ENCODE measurements at places on chromosomes 16 and 17. TPM values are rescaled to one million over a fixed set of nuclear protein-coding genes. Genes with fewer than 3 reads are reported as not detected.

Gene CCL23
- total RNA-seq: not detected

Gene SSTR5
- not detected for total RNA-seq

Gene MSLN
- total RNA-seq: not detected

Gene SYT17
- under 0.01 TPM for total RNA-seq

Gene TERB1
- 0.08 TPM for total RNA-seq

Gene TNK1
- total RNA-seq: not detected

Gene MSRB1
- total RNA-seq: 6.4 TPM

Gene LSM12
- 13.2 TPM for total RNA-seq

Gene CEP112
- total RNA-seq: 7.2 TPM

Gene PRR35
- total RNA-seq: not detected

Gene RGS11
- total RNA-seq: 1.2 TPM

Gene ZNF287
- 10.3 TPM for total RNA-seq

Gene CCL8
- not detected for total RNA-seq

Gene ANKFY1
- total RNA-seq: 55.0 TPM

Gene CCDC40
- total RNA-seq: 5.2 TPM

Gene ATP1B2
- total RNA-seq: not detected

Gene PIK3R6
- 0.16 TPM for total RNA-seq

Gene G6PC1
- not detected for total RNA-seq

Gene C1QTNF1
- 42.1 TPM for total RNA-seq

Gene ACSF2
- total RNA-seq: 273 TPM

Gene DECR2
- 8.1 TPM for total RNA-seq

Gene B4GALNT2
- total RNA-seq: not detected

Gene MARVELD3
- total RNA-seq: not detected

Gene EME1
- not detected for total RNA-seq

Gene RRAD
- 3.8 TPM for total RNA-seq

Gene SPATA22
- not detected for total RNA-seq

Gene SEPTIN12
- not detected for total RNA-seq

Gene PNPO
- total RNA-seq: 198 TPM

Gene KRT28
- total RNA-seq: not detected

Gene TCAP
- total RNA-seq: 0.49 TPM

Gene KRT33A
- not detected for total RNA-seq

Gene CFAP119
- 2.7 TPM for total RNA-seq

Gene SCIMP
- total RNA-seq: not detected

Gene SMIM5
- total RNA-seq: not detected

Gene RBFOX1
- not detected for total RNA-seq

Gene ABI3
- not detected for total RNA-seq

Gene NGFR
- total RNA-seq: not detected

Gene CBLN1
- total RNA-seq: not detected

Gene ZSCAN10
- total RNA-seq: not detected

Gene CCL17
- not detected for total RNA-seq

Measured in fibroblast of the aortic adventitia (primary cell).